Stimulated activated CD4-positive, alpha-beta T cell treated with anti-CD3 and anti-CD28 coated beads, Interleukin-4, amount 100 ng/mL, for 48 hours (primary cell): ENCODE measurements at places on chromosomes 12 and 14.

DNA sequence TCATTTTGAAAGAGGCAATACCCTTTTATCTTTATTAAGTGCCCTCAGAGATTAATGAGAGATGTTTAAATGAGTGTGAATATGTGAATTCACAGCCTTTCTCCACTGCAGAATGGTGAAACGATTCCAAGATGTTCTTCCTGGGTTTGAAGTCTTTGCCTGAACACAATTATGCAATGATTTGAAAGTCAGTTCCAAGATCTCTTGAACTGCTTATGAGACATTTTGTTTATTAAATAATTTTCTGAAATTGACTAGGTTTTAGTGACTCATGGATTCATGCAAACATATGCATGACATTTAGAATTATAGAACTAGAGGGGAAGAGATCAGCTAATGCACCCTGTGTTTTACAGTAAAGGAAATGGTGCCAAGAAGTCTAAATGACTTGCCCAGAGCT lies 118.1 kb upstream of the SLC38A2 start:
- no peak for DNase-seq

GRCh38 chr12:47360771-47361388 lies 281.1 kb upstream of the AMIGO2 start:
- no peak for DNase-seq

GRCh38 chr14:39628087-39628486 lies 195.9 kb upstream of the FBXO33 start:
- no peak for DNase-seq

DNA sequence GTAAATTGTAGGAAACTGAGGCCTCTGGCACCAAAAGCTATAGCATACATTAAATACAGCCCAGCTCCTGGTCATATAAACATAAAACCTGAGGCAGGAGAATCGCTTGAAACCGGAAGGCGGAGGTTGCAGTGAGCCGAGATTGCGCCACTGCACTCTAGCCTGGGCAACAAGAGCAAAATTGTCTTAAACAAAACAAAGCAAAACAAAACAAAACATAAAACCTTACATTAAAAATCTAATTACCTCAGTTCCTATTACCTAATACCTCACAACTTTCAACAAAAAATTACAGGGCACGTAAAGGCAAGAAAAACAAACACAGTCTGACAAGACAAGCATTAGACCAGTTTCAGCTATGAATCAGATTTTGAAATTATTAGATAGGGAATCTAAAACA lies 36.7 kb downstream of the TMEM116 start:
- DNase-seq: no peak

GRCh38 chr12:22588817-22589216 lies 36.2 kb upstream of the ETNK1 start:
- no peak for DNase-seq

DNA sequence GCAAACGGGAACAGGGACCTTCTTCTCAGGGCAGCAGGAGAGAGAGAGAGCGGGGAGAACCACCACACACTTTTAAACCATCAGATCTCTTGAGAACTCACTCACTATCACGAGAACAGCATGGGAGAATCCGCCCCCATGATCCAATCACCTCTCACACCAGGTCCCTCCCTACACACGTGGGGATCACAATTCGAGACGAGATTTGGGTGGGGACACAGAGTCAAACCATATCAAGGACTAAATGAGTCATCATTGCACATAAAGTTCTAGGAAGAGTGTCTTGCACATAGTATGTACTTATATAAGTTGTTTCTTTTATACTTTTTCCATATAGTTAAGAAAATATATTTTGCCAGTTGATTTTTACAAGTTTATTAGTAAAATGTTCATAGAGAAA lies 17.6 kb upstream of the NTN4 start:
- DNase-seq: no peak

- no peak for DNase-seq
Observed at GRCh38 chr12:91993287-91994017, 152.2 kb downstream of the BTG1 start.

DNA sequence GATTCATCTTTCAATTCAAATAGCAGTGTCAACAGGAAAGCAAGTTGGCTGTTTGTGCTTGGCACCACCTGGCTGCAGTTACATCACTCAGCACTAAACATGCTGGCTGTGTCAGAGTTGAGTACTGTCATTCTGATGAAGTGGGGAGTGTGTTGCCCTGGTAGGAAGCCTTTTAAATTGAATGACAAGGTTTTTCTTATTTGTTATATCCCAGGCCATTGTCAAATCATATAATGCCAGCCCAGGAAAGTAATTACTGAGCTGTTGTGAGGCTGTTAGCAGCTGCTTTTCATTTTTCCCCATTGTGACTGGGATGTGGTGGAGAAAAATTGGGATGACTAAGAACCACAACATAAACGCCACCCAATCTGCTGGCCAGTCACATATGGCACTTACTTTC lies 106.5 kb upstream of the PRKD1 start:
- no peak for DNase-seq

DNA sequence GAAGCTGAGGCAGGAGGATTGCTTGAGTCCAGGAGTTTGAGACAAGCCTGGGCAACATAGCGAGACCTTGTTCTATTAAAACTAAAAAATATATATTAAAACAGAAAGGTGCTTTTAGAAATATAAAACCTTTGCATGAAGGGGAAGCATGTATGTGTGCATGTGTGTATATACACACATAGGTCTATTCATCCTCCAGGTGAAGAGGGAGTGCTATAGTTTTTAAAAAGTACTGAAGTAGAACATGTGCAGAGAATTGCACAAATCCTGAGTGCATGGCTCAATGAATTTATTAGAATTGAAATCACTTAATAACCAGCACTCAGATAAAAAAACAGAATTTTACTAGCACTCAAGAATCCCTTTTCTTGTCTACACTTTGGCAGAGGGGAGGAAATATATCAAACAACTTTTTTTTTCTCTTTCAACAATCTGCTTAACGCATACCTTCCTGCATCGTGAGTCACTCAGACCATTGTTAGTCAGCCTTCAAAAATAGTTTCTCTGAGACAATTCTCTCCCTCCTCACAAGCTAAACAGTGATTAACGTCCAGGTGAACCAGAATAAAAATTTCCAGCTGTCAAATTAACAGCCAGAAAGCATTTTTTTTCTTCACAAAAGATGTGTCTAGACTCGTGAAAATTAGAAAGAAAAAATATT lies 17.7 kb upstream of the NEDD1 start:
- DNase-seq: no peak
